ENCODE measurements at places on chromosomes 7 and 10. TPM values are rescaled to one million over a fixed set of nuclear protein-coding genes. Genes with fewer than 3 reads are reported as not detected.

The TUBB8 gene
- not detected for total RNA-seq

The NUTM2A gene
- 0.30 TPM for total RNA-seq

DNA sequence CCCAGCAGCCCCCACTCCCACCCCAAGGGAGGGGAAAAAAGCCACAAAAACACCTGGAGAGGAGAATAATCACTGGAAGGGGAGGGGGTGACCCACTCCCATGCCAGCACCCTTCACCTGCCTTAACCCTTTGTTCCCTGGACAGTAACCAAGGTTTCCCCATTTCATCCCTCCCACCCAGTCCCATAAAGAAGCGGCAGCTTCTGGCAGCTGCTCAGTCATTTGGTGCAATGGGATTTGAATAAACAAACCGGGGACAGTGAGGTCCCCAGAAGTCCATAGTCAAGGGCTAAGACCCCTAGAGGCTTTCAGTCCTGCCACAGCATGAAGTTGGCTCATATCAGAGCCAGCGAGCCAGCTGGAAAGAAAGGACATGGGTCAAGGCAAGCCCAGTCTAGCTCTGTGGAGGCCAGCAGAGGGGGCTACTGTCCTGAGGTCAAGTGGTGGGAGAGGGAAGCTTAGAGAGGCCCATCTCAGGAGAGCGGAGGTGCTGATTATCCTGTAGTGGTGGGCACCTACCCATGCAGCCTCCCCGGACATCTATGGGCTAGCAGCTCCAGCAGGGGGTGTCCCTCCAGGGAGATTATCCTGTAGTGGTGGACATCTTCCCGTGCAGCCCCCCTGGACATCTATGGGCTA is 58.9 kb upstream of the LBX1 start:
- no peak overlapping the region for H3K27ac ChIP-seq
- peaks cover 46% of the 10 kb centered on the region for H3K4me1 ChIP-seq
- DNase-seq = peak; percentile 74
- H3K27me3 ChIP-seq = no peaks in the 10 kb centered on the region
- H3K36me3 ChIP-seq = no peaks in the 10 kb centered on the region

GRCh38 chr7:159117366-159118196 is 27.1 kb downstream of the VIPR2 start:
- no peaks in the 10 kb centered on the region for H3K4me1 ChIP-seq
- H3K4me3 ChIP-seq = no peak overlapping the region
- DNase-seq = no peak
- no peaks in the 10 kb centered on the region for H3K36me3 ChIP-seq

DNA sequence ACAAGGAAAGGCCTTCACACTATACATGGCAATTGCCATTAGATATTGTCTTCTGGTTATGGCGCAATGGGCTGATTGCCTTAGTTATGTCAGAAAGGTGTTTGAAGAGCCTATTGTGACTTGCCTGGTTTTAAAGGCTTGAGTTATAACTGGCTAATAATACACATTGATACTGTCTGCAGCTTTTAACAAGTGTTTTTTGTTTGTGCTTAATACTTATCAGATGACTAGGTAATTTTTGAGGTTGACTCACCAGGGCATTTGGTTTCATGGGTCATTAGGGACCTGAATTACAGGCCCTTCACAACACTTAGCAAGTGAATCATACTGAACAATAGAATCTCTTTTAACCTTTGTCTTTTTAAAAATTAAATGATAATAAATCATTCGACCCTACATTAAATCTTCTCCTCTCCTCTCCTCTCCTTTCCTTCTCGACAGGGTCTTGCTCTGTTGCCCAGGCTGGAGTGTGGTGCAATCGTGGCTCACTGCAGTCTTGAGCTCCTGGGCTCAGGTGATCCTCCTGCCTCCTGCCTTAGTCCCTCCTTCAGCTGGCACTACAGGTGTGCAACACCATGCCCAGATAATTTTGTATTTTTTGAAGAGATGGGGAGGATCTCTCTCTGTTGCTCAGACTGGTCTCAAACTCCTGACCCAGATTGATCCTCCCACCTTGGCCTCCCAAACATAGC is 196.3 kb downstream of the JCAD start:
- H3K4me3 ChIP-seq = no peak overlapping the region
- H3K27me3 ChIP-seq = no peaks in the 10 kb centered on the region
- H3K4me1 ChIP-seq = peaks cover 9% of the 10 kb centered on the region
- no peak overlapping the region for H3K27ac ChIP-seq
- H3K36me3 ChIP-seq = no peaks in the 10 kb centered on the region

All from SJCRH30 (cell line).